Immature natural killer cell (primary cell): ENCODE measurements at places on chromosomes 7 and 10. TPM values are rescaled to one million over a fixed set of nuclear protein-coding genes. Genes with fewer than 3 reads are reported as not detected.

GIMAP1 gene
- polyA plus RNA-seq, result 71.4 TPM

NEUROD6 gene
- polyA plus RNA-seq, result not detected

IFIT1B gene
- 0.11 TPM for polyA plus RNA-seq

PRKG1 gene
- polyA plus RNA-seq, result not detected

DNA sequence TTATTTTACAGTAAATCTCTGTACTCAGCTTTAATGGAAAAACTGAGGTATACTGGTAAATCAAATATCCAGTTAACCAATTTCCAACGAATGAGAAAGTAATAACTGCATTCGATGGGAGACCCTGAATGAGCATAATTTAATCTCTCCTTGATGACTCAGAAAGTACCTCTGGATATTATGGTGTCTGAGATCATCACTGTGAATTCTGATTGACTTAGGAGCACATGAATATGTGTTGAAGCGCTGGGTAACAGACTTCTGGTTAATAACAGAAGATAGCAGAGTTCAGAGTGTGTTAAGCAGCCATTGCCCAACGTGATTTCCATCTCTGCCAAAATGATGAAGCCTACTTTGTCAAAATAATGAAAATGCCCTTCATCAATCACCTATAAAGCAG, 116.6 kb downstream of the NRP1 start:
- DNase-seq, result no peak

DNA sequence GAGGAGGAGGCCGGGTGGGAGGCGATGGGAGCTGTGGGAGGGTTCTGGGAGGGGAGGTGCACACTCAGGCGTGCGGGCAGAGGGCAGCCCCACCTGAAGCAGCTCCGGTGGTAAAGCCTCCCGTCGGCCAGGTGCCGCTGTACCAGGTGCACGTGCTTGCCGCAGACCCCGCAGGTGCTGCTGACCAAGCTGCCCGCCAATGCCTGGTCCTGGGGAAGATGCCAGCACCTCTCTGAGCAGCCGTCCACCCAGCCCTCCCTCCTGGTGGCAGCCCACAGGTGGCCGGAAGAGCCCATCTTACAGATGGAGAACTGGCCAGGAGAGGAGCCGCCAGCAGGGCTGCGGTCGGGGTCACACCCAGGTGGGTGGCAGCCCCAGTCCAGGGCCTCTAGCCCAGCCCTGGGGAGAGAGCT, 12.6 kb downstream of the MICALL2 start:
- no peak for DNase-seq

- DNase-seq, result no peak
Measured at GRCh38 chr10:130905386-130905785, 406.1 kb downstream of the TCERG1L start.

GRCh38 chr10:117635826-117636225, 93.3 kb downstream of the EMX2 start:
- DNase-seq, result no peak

DNA sequence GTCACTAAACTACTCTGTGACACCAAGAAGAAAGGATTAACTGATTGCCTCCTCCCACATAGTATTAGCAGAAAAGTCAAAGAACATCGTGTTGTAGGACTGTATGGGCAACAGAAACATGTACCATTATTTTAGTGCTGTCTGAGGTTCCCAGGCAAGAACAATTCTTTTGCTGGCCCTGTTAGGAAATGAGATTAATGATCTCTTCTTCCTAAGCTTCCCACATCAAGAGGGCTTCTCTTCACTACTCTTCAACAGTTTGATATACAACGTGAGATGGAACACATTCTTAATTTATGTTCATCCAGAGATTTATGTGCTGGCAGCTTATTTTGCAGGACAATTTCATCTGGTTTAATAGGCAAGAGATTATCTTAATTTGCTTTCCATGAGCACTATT, 219.6 kb downstream of the DOCK4 start:
- no peak for DNase-seq

GRCh38 chr7:44290252-44290620, 35.2 kb downstream of the CAMK2B start:
- no peak for DNase-seq
